Tibial nerve (tissue), 4 donors: ENCODE measurements at places on chromosomes 7 and 10. TPM values are rescaled to one million over a fixed set of nuclear protein-coding genes. Genes with fewer than 3 reads are reported as not detected.

Gene HUS1
- 29.1 TPM for total RNA-seq

Gene XRCC2
- 0.44 TPM for total RNA-seq

GRCh38 chr7:131071786-131072504, 255.7 kb upstream of the MKLN1 start:
- no peak for DNase-seq

DNA sequence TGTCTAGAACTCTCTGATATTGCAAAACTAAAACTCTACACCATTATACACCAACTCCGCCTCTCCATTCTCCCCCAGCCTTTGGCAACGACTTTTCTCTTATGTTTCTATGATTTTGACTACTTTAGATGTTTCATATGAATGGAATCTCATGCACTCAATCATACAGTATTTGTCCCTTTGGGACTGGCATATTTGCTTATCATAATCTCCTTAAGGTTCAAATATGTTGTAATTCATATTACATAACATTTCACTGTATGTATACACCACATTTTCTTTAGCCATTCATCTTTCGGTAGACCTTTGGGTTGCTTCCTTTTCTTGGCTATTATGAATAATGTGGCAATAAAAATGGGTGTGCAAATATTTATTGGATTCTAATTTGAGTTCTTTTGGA, 164.4 kb downstream of the ARL4A start:
- DNase-seq = no peak

Gene MBL2
- 0.21 TPM for total RNA-seq

DNA sequence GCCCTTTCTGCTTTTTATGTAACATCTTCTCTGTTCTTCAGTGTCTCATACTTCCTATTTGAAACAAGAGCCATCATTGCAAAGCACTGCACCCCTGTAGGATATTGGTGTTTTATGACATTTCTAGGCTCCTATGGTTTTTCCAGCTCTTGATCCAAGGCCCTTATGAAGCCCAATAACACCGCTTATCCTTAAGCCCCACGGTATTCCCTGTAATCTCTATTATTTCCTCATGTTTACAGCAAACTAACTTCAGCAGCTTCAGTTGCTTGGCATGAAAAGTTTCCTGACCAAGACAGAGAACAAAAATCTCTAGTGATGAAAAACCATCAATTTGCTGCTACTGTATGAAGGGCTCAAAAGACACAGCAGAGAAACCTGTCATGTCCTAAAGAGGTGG, 34.1 kb upstream of the TES start:
- no peak for DNase-seq

DNA sequence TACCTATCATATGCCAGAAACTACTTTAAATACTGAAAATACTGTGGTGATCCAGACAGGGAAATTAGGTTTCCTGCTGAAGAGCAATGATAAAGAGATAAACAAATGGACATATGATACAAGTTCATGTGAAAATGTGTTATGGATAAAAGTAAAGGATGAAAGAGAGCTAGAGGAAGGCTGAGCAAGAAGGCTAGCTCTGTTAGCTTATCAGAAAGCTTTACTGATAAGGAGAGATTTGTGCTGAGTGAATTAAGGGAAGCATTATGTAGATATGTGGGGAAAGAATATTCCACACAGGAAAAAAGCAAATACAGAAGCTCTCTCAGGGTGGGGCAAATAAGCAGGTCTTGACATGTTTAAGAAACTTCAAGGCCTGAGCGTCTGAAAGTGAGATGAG, 308.4 kb downstream of the HDAC9 start:
- DNase-seq = no peak

Gene PNLIP
- total RNA-seq = 3.3 TPM

- no peak for DNase-seq
Measured at GRCh38 chr10:60820093-60820754, 41.9 kb downstream of the CDK1 start.

DNA sequence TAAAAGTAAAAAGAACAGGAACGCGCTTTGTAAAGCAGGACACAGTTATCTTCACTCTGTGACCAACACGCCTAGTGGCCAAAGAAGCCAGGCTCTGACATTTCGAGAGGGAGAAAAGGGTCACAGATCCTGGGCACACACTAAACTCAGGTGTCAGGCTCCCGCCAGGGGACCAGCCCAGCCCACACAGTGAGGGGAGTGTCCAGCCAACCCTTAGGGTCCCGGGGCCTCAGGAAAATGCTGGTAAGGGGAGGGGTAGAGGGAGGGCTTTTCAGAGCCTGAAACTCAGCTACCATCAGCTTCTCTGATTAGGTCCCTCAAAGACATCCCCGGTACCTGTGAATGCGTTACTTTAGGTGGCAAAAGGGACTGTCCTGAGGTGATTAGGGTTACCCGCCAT, 16.6 kb downstream of the ANXA11 start:
- no peak for DNase-seq

Gene GCK
- not detected for total RNA-seq

GRCh38 chr10:72730479-72730878, 38.5 kb downstream of the MCU start:
- no peak for DNase-seq

Gene FGL2
- 190 TPM for total RNA-seq

DNA sequence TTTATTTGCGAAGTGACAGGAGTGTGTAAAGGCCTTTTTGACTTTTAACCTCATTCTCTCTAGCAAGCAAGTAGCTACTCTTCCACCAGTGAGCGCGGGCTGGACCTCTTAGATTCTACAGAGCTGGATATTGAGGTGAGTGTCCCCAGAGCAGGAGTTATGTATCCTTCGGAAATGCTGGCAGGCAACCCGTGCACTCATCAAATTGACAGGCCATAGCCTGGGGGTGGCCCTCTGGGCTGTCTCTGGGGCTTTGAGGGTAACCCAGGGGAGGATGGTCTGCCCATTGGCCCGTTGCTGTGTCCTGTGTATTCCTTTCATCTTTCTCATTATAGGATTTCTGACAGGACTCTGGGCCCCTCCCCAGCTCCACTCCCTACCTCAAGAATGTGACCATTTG, 6.1 kb upstream of the PVRIG start:
- no peak for DNase-seq

Gene C10orf67
- total RNA-seq = 0.84 TPM

- peak; percentile 5 for DNase-seq
Measured at GRCh38 chr7:136303162-136303561, 326.0 kb upstream of the MTPN start.

DNA sequence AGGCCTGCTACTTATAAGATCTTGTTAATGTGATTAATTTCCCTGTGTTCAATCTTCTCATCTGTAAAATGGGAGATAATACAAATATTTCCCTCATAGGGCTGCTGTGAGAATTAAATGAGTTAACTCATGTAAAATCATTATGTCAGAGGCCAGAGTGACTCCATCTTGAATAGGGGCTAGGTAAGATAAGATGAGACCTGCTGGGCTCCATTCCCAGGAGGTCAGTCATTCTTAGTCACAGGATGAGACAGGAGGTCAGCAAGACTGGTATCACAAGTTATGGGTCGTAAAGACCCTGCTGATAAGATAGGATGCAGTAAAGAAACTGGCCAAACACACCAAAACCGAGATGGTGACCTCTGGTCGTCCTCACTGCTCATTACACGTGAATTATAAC, 200.7 kb downstream of the CYP26A1 start:
- DNase-seq = no peak

GRCh38 chr7:139588632-139589031, 65.1 kb downstream of the CLEC2L start:
- no peak for DNase-seq

DNA sequence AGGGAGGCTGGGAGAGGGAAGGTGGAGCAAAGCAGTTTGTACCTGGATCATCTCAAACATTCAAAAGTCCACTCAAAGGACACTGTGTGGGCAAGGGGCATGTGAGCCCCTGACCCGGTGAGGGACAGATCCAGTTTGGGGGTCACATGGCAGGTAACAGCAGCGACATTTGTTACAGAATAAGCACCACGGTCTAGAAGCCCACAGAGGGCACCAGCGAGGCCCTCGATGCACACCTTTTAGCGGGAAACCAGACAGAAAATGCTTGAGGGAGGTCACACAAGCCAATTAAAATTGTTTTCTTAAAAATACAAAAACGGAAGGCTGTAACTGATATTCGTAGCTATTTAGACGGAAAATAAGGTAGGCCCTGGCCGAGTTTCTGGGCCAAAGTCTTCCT, 144.4 kb downstream of the ZMYND11 start:
- no peak for DNase-seq

Gene ACTL6B
- total RNA-seq = not detected

Gene CTAGE4
- 3.1 TPM for total RNA-seq

GRCh38 chr10:12501324-12501723, 152.0 kb downstream of the CAMK1D start:
- no peak for DNase-seq

Gene ST7
- total RNA-seq = 21.3 TPM

Gene AKR1C3
- 41.0 TPM for total RNA-seq

Gene FAM241B
- total RNA-seq = 0.44 TPM

DNA sequence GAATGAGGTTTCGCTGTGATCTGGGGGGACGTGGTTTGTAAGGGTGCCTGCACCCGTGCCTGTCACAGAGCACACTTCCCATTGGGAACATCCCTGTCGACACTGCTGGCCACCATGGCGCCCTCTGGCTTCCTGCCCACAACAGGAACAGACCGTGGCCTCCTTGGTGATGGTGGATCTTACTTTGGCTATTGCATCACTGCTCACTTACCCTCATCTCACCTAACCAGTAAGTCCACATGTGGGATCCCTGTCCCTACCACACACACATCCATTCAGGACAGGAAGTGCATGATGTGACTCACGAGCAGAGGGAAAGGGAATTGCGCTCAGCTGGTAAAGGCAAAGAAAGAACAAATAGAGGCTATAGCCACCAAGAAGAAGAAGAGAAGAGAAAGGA, 26.2 kb upstream of the SEC61G start:
- DNase-seq = no peak

GRCh38 chr10:68880181-68880580, 20.9 kb upstream of the DDX50 start:
- no peak for DNase-seq

DNA sequence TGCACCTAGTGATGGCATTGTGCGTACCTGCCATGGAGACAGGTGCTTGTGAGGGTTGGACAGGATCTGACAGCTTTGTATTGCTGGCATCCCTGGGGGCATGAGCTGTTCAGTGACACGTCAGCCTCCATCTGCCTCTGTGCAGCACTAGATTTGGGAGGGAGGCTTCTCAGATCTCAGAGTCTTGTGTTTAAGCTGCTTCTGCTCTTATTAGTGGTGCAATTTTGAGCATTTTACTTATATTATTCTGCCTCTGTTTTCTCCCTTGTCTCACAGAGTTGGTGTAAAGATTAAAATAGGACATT, 5.1 kb downstream of the ARHGAP22 start:
- DNase-seq = no peak

DNA sequence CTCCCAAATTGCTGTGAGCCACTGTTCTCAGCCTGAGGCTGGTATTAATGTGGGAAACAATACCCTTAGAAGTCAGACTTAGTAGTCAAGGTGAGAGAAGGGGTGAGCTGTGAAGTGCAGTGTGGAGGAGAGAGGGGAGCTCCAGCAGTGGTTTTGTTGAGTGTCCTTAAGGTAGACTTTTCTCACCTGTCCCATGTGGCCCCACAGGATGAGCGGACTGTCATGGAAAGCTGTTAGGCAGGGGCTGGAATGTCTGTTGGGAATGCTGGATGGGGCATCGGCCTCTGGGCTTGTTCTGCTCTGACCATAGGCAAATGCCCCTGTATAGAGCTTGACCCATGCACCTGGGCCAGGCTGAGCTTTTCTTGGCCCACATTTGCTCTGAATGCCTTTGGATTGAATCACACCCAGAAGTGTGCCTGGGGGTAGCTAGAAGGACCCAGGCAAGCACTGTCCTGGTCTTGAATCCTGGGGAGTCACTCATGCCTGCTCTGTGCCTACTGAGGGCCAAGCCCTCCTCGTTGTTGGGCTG, 36.3 kb upstream of the SH2D4B start:
- DNase-seq = no peak

Gene MMP21
- total RNA-seq = 0.30 TPM

DNA sequence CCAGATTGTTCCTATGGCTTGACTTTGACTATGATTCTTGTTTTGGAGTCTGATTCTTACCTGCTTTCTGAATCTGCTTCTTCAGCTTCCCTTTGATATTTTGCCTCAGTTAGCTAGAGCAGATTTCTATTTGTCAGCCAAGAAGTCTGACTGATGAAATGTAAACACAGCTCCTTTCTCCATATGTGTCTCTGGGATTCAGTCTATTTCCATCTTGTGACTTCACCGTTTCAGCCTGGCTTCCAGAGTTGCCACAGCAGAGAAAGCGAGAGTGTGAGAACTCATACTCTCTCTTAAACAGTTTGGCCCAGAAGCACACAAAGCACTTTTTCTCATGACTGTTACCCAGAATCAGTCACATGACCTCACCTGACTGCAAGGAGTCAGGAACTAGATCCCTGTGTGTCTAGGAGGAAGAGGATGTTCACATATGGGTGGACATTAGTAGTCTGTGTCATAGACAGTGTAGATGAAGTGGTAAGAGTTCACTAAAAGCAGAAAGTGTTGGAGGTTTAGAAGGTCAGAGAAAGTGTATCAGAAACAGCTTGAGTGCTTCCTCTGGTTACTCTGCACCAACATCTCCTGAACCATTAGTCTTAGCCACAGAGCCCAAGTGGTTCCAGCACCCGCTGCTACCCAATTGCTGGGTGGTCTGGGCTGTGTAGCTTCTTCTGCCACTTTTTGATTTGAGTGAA, 103.4 kb upstream of the CDK6 start:
- DNase-seq = no peak

DNA sequence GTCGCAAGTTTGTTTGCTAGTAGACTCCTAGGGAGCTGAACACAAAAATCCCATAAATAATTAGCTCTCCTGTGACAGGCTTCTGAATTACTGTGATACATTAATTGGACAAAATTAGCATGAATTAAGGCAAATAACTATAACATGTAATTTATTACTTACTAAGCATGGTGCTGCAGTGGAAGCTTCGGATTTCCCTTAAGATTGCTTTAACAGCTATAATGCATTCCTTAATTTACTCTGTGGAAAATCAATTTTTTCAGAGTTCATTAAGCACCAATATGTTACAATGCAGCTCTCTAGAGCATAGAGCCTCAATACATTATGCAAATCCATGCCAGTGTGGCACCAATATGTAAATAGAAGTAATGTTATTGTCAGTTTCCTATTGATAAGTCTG, 201.5 kb downstream of the MDFIC start:
- DNase-seq = no peak

Gene PIK3CG
- total RNA-seq = 3.1 TPM

DNA sequence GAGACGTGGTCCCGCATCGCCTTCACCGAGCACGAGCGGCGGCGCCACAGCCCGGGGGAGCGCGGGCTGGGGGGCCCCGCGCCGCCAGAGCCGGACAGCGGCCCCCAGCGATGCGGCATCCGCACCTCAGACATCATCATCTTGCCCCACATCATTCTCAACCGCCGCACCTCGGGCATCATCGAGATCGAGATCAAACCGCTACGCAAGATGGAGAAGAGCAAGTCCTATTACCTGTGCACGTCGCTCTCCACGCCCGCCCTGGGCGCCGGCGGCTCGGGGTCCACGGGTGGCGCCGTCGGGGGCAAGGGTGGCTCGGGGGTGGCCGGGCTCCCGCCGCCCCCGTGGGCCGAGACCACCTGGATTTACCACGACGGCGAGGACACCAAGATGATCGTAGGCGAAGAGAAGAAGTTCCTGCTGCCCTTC, 737 bp downstream of the CNNM2 start:
- no peak for DNase-seq
